Hippocampal formation (tissue), 2 donors: ENCODE measurements at places on chromosomes 12 and 14.

GRCh38 chr12:19227190-19227879 lies 97.8 kb downstream of the PLEKHA5 start:
- DNase-seq = no peak

DNA sequence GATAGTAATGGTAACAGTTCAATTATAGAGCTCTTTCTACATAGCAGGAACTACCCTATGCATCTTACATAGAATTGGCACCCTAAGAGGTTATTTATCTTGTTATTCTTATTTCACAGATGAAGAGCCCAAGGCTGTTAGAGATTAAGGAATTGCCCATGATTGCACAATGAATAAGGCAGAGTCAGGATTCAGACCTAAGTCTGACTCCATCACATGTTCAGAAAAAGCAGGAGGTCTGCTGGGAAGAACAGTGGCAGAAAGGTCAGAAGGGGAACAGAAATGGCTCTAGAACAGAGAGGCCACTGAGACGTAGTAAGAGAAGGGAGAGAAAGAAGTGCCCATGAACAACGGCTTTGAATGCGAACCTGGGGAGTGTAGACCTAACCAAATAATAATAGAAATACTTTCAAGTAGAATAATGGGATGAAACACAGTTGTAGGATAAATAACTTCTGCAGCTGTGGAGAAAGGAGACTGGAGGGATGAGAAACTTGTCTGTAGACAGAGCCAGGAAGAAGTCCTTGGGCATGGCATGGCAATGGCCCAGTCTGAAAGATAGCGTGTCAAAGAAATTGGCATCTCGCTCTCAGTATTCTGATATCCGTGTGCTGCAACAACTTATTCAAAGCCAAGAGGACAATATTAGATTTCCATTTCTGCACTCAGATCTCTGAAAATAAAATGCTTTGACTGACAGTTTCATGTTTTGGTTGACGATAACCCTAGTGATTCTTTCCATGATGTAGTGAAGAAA lies 17.6 kb downstream of the MYBPC1 start:
- DNase-seq = no peak

DNA sequence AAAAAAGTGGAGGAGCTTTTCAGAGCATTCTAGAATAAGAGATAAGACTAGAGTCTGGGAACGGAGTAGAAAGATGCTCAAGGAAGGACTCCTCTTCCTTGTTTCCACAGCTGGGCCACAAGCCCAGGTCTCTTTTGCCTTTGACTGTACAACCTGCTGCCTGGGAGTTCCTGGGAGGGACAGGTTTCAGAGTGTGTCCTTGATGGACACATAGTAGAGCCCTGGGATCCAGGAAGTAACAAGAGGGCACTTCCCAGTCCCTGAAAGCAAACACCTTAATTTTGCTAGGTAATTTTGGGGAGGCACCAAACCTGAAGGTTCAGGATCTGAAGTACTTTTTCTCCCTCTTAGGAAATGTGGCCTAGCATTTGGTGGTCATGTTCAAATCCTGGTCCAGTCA lies 44.4 kb downstream of the CHST11 start:
- DNase-seq = no peak

DNA sequence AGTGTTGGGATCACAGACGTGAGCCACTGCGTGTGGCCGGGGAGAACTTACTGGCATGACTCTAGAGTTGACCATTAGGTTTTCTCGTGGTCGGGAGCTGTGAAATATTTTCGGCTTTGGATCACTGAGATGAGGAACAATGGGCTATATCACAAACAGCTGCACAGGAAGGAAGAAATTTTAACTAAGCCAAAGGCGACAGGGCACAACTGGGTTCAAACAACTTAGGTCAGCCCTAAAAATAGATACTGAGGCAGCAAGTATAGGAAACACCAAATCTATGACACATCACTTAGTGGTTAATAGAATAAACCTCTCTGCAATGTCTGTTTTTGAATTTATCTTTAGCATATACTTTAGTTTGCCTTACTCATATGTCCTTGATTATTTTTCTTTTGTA lies 162.9 kb downstream of the LRIG3 start:
- no peak for DNase-seq

DNA sequence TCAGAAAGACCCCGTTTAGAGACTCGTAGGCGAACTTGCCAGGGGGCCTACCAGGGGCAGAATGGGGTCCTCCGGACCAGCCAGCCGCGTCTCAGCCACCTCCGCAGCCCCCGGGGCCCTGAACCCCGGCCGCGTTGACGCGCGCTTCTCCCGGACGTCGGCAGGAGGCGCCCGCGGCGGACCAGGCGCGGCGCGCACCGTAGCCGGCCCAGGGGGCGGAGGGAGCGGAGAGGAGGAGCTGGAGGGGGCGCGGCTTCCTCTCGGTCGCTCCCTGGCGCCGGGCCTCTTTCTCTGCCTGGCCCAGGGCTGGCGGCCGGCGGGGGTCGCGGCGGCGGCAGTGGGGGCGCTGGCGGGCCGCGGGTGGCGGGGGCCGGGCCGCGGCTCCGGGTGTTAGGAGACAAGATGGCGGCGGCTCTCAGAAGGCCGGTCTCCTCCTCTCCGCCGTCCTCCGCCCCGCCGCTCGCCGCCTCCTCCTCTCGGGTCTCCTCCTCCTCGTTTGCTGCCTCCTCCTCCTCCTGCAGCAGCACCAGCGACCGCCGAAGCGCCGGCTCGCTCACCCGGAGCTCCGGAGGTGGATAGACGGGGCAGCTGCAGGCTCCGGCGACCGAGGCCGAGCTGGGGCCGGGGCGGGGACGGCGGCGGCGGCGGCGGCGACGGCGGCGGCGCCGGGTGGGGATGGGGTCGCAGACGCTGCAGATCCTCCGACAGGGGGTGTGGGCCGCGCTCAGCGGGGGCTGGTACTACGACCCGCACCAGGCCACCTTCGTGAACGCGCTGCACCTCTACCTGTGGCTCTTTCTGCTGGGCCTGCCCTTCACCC lies at the start of gene PCNX1:
PCNX1 (plus strand) TSS at position 284 of the 820 bp plus-strand sequence; CDS start at position 676, 392 bp downstream.
- peak; percentile 78 for DNase-seq
